ENCODE measurements at places on chromosomes 6 and 20. TPM values are rescaled to one million over a fixed set of nuclear protein-coding genes. Genes with fewer than 3 reads are reported as not detected.

Gene PROKR2
- total RNA-seq: not detected

Gene COX7A2
- total RNA-seq: 316 TPM

Gene RNF217
- 22.8 TPM for total RNA-seq

Gene PREX1
- 0.05 TPM for total RNA-seq

Gene SIGLEC1
- total RNA-seq: not detected

Gene SSTR4
- not detected for total RNA-seq

DNA sequence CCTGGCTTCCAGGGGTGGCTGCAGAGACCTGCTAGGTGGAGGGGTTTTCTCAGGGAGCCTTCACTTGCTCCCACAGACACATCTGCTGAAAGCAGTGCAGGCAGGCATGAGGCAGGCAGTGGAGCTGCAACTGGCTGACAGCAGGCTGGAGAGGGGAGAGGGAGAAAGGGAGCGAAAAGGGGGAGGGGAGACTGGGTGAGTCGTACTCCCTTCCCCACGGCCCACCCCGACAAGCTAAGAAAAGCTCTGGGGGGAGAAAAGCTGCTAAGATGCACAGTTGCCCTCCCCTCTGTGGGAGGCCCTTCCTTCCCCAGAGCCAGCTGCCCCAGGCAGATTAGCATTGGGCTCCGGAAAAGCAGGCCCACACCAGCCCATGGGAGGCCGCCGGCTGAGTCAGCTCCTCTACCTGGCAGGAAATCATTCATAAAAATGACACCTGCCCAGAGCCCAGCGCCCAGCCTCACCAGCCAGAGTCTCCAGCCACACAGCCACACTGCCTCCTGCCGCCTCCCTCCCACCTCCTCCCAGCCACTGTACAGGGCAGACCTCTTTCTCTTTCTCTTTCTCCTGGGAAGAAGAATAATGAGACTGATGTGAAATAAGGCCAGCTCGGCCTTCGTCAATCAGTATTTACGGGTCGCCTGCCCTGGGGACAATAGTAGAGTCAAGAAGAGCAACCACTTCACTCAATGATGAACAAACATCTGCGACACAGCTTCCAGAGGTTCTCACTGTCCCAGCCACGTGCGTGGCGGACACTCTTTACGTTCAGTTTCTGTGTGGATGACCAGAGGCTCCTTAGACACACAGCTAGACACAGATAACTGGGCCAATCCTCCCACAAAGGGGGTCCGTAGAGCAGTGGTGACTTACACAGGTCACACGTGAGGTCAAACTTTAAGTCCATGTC lies 7.7 kb upstream of the C20orf203 start:
- H3K4me3 ChIP-seq: no peak overlapping the region
- H3K36me3 ChIP-seq: peaks cover 5% of the 10 kb centered on the region
- H3K4me1 ChIP-seq: peaks cover 13% of the 10 kb centered on the region
- H3K27me3 ChIP-seq: no peaks in the 10 kb centered on the region
- peak overlapping the region; percentile 25 for H3K27ac ChIP-seq

- peak; percentile 41 for DNase-seq
- no peaks in the 10 kb centered on the region for H3K36me3 ChIP-seq
Measured at GRCh38 chr6:90098627-90099026, 198.0 kb downstream of the BACH2 start.

DNA sequence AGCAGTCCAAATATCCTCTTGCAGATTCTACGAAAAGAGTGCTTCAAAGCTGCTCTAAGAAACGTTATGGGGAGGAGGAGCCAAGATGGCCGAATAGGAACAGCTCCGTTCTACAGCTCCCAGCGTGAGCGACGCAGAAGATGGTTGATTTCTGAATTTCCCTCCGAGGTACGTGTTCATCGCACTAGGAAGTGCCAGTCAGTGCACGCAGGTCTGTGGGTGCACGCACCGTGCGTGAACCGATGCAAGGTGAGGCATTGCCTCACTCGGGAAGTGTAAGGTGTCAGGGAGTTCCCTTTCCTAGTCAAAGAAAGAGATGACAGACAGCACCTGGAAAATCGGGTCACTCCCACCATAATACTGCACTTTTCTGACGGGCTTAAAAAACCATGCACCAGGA lies 272.1 kb upstream of the DEFB115 start:
- no peak overlapping the region for H3K4me3 ChIP-seq
- no peak overlapping the region for H3K27ac ChIP-seq
- no peaks in the 10 kb centered on the region for H3K27me3 ChIP-seq
- H3K36me3 ChIP-seq: no peaks in the 10 kb centered on the region
- H3K4me1 ChIP-seq: no peaks in the 10 kb centered on the region

DNA sequence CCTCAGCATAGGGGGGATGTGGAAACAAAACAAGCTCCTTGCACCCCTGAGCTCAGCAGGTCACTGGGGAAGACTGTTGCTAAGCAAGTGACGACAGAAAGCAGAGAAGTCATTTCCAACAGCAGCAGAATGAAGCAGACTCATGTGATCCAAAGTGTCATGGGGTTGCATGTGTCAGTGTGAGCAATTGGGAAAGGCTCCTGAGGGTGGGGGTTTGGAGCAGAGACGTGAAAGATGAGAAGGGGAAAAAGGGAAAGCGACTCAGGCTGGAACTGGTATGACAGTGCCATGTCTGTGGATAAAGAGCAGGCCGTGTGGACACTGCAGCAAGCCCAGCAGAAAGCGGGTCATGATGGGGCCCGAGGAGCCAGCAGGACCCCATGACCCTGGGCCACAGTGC lies 363.9 kb downstream of the PREX1 start:
- no peak for DNase-seq
- H3K27ac ChIP-seq: no peak overlapping the region
- H3K27me3 ChIP-seq: peaks cover 44% of the 10 kb centered on the region
- peaks cover 6% of the 10 kb centered on the region for H3K4me1 ChIP-seq

GRCh38 chr6:11323666-11324452 lies 91.4 kb upstream of the NEDD9 start:
- DNase-seq: no peak
- H3K27me3 ChIP-seq: no peaks in the 10 kb centered on the region
- H3K4me1 ChIP-seq: peaks cover 14% of the 10 kb centered on the region
- H3K4me3 ChIP-seq: no peak overlapping the region
- no peak overlapping the region for H3K27ac ChIP-seq
- no peaks in the 10 kb centered on the region for H3K36me3 ChIP-seq

DNA sequence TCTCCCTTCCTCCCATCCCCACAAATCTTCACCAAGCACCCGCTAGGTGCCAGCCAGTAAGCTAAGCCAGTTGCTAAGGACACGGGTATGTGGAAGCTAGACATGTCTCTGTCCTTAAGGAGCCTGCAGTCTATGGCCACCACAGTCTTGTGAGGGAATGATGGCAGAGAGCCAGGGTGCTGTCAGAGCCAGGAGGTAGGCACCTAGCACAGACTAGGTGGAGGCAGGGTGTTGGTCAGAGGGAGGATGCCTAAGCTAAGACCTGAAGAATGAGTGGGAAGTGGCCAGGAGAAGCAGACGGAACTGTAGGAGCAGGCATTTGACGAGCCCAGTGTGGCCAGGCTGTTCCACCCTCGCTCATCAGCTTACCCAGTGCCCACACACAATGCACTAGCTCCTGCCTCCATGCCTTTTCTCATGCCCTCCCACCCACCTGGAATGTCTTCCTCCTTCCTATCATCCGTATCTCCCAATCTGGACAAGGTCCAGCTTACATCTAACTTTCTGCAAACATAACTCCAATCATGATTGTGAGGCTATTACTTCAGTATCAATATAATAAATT lies 125.6 kb downstream of the FOXC1 start:
- no peaks in the 10 kb centered on the region for H3K27me3 ChIP-seq
- peak; percentile 11 for DNase-seq
- peaks cover 6% of the 10 kb centered on the region for H3K36me3 ChIP-seq
- no peak overlapping the region for H3K27ac ChIP-seq
- no peaks in the 10 kb centered on the region for H3K4me1 ChIP-seq

GRCh38 chr20:24780674-24781417 lies 168.2 kb upstream of the CST7 start:
- H3K4me1 ChIP-seq: no peaks in the 10 kb centered on the region
- H3K27ac ChIP-seq: no peak overlapping the region
- H3K36me3 ChIP-seq: no peaks in the 10 kb centered on the region
- H3K27me3 ChIP-seq: peaks cover 11% of the 10 kb centered on the region
- DNase-seq: no peak

- H3K4me3 ChIP-seq: no peak overlapping the region
- H3K36me3 ChIP-seq: no peaks in the 10 kb centered on the region
- DNase-seq: no peak
- H3K27me3 ChIP-seq: no peaks in the 10 kb centered on the region
Measured at GRCh38 chr6:44680202-44680720, 292.8 kb downstream of the CDC5L start.

DNA sequence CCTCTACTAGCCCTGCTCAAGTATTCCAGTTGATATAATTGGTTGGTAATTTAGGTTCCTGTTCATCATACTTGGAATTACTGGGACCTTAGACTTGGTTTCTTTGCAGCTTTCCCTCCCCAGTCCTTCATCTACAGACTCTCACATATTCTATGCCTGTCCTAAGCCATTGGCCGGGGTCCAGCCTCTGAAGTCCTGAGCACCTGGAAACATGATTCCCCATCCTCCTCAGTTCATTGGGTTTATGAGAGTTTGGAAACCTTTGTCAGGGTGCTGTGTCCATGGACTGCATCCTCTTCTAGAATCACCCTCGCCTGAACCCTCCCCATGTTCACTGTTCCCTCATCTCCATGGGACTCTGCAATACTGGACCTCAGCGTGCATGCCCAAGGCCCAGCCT lies 8.8 kb downstream of the GSTA2 start:
- no peaks in the 10 kb centered on the region for H3K27me3 ChIP-seq
- H3K4me1 ChIP-seq: peaks cover 18% of the 10 kb centered on the region
- H3K27ac ChIP-seq: no peak overlapping the region
- H3K4me3 ChIP-seq: no peak overlapping the region
- H3K36me3 ChIP-seq: peaks cover 6% of the 10 kb centered on the region
- no peak for DNase-seq

DNA sequence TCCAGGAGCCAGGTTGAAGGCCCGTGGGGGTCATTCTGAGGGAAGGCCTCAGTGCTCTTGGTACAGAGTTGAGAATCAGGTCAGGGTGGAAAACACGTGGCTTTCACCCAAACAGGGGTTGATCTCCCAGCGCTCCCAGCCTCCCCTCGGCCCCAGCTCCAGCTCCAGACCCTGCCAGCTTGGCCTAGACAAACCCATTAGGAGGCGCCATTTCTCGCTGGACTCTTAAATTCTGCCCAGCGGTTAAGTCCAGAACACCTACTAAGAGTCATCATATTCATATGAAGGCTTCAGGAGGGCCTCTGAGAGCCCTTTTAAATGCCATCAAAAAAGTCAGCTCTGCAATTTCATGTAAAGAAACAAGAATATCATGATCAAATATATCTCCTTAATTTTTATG lies 158.0 kb upstream of the RIN2 start:
- no peaks in the 10 kb centered on the region for H3K4me1 ChIP-seq
- DNase-seq: no peak
- no peak overlapping the region for H3K27ac ChIP-seq
- no peaks in the 10 kb centered on the region for H3K27me3 ChIP-seq

- H3K4me3 ChIP-seq: no peak overlapping the region
- no peak overlapping the region for H3K27ac ChIP-seq
- H3K27me3 ChIP-seq: no peaks in the 10 kb centered on the region
- DNase-seq: peak; percentile 61
- H3K4me1 ChIP-seq: peaks cover 10% of the 10 kb centered on the region
Measured at GRCh38 chr6:32047855-32048766, 9.9 kb downstream of the CYP21A2 start.

- no peaks in the 10 kb centered on the region for H3K36me3 ChIP-seq
- no peaks in the 10 kb centered on the region for H3K27me3 ChIP-seq
- H3K27ac ChIP-seq: no peak overlapping the region
- H3K4me1 ChIP-seq: no peaks in the 10 kb centered on the region
- no peak overlapping the region for H3K4me3 ChIP-seq
Measured at GRCh38 chr20:8972963-8973705, 95.8 kb upstream of the PLCB4 start.

- DNase-seq: no peak
- no peak overlapping the region for H3K4me3 ChIP-seq
- H3K4me1 ChIP-seq: no peaks in the 10 kb centered on the region
Measured at GRCh38 chr20:58590679-58591473, 60.2 kb upstream of the STX16 start.

GRCh38 chr6:31575335-31575901 lies at the start of gene TNF:
Gene TNF, plus strand, starts transcription at chr6:31575565. Its CDS starts 177 bp downstream, at chr6:31575742.
- no peak for DNase-seq
- H3K27me3 ChIP-seq: peaks cover 20% of the 10 kb centered on the region
- H3K27ac ChIP-seq: no peak within 1 kb of the TSS
- no peak within 1 kb of the TSS for H3K4me3 ChIP-seq

GRCh38 chr6:14585689-14586088 lies 468.1 kb downstream of the CD83 start:
- H3K4me3 ChIP-seq: no peak overlapping the region
- H3K36me3 ChIP-seq: no peaks in the 10 kb centered on the region
- no peaks in the 10 kb centered on the region for H3K4me1 ChIP-seq
- no peak overlapping the region for H3K27ac ChIP-seq
- no peak for DNase-seq

DNA sequence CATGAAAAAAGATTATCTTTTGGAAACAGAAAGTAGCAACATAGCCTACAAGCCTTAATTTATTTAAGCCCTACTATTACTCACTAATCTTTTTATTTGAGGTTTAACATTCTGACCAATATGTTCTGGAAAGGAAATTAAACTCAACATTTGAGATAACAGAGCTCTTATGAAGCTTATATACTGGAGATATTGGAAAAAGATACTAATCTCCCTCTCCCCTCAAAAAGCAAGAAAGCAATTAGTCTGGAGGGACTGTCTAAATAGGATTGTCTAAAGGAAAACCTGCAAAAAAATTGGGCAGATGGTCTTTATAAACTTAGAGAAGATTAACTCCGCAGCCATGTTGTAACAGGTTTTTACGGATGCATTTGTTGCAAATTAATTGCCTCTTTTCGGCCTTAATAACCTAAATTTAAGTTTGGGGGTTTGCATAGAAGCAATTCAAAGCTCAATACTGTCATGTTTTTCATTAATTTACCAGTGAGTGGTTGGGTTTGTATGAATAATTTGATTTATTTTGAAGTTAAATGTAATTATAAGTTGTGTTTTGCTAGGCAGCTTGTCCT lies 79.1 kb downstream of the SHLD1 start:
- no peak overlapping the region for H3K4me3 ChIP-seq
- DNase-seq: no peak
- peaks cover 1% of the 10 kb centered on the region for H3K4me1 ChIP-seq
- H3K27me3 ChIP-seq: no peaks in the 10 kb centered on the region

Measured in MCF 10A (cell line).